H4 (cell line): ENCODE measurements at places on chromosomes 6 and 20.
A peak's percentile ranks its signal among the peaks of the same experiment; 100 is the strongest.

DNA sequence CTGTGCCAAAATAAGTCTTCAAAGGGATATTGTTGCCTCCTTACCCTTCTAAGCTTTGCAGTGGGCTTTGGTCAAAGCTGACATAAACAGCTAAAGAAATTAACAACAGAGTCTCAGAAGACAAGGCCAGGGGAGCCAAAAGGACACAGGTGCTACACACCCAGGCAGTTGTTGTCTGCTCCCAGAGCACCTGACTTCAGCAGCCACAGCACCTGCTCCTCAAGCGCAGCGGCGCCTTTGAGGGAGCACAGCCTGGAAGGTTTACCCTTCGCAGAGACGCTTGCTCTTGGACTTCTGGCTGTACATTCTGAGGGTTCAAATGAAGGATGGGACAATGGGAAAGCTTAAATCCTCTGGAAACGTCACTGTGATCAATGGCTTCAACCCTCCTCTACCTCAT is 16.6 kb downstream of the B4GALT5 start:
- DNase-seq: no peak

DNA sequence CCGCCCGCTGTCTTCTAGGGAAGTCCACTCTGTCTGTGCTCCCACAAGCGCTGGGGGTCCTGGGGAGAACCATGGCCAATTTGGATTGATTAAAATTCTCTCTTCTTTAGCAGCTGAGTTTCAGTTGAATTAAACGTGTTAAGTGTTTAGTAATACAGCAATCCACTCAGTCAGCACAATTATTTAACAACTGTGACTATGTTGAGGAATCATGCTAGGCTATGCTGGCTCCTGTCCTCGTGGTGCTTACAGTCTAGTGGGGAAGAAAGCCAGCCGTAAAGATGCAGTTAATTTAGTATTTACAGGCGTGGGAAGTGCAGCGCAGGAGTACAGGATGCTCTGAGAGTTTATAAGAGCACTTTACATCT is 88.9 kb upstream of the FOXP4 start:
- no peak for DNase-seq

DNA sequence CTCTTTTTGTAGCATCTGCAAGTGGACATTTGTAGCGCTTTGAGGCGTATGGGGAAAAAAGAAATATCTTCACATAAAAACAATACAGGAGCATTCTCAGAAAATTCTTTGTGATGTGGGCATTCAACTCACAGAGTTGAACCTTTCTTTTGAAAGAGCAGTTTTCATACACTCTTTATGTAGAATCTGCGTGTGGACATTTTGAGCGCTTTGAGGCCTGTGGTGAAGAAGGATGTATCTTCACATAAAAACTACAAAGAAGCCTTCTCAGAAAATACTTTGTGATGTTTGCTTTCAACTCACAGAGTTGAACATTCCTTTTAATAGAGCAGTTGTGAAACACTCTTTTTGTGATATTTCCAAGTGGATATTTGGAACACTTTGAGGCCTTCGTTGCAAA is 598.4 kb upstream of the ZNF337 start:
- no peak for DNase-seq

DNA sequence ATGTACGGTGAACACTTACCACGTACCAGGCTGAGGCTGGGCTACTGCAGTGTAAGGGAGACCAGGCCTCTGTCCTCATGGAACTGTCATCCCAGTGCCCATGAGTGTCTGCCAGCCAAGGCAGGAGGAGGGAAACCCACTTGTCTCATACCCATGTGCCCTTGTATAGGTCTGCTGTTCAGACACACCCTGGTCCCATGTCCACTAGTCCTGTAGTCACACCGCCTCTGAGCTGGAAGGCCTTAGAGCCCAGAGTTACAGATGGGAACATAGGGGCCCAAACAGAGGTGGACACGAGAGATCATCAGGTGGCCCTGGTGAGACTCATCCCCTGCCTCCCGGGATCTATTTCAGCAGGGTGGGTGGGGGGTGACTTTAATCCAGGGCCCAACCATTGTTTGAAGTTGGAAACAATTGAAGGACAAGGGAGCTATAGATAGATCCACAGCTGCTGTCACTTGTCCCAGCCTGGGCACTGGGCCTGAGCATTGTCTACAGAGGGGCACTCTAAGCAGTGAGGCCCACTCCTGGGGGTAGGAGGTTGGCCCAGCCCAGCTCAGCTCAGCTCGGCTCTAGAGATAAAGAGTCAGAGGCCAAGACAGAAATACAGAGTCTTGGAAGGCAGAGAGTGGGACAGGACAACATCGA is 14.6 kb downstream of the MYH7B start:
- DNase-seq: no peak

DNA sequence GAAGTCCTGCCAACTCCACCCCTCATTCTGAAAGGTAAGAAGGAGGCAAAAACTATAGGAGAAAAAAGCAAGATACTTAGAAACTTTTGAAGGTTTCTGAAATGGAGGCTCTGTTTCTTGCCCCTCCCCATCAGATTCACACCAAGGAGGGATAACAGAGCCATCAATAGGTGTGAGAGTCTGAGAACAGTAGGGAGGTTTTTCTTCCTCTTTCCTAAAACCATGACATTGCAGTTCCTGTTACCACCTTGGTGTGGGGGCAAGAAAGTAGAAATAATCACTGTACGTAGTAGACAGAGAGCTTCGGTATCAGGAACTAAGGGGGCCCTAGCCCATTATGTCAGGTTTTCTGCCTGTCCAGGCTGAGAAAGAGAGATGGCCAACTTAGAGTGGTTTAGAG is 333.3 kb upstream of the SYNCRIP start:
- DNase-seq: no peak

DNA sequence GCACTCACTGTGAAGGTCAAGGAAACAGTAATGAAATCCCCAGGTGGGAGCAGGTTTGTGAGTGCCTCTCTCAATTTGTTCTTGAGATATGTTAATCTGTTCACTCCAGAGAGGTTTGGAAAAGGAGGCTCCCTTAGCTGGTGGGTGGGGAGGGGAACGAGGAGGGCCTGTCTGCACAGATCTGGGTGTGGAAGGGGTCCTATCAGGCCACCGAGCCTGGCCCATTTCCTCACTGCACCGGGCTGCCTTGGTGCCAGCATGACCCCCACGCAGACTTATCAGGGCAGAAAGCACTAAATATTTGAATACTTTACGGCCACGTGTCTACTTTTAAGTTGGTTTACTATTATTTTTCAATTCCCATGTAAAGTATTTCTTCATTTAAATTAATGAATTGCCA is 8.3 kb downstream of the AGPAT4 start:
- no peak for DNase-seq

DNA sequence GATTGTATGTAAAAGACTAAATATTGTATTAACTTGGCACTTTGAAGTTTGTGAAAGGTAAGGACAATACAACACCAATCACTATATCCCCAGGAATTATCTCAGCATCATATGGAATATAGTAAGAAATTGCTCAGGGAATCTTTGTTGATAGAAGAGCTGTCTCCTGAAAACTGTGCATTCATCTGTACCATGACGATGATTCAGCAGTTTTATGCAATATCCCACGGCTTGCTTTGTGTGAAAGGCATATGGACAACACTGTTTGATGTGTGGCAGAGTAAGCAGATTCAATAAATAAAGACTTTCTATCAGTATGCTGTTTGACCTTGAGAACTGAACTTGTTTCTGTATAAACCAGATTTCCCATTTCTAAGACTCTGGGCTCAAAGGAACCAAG is 147.5 kb upstream of the PLN start:
- no peak for DNase-seq

DNA sequence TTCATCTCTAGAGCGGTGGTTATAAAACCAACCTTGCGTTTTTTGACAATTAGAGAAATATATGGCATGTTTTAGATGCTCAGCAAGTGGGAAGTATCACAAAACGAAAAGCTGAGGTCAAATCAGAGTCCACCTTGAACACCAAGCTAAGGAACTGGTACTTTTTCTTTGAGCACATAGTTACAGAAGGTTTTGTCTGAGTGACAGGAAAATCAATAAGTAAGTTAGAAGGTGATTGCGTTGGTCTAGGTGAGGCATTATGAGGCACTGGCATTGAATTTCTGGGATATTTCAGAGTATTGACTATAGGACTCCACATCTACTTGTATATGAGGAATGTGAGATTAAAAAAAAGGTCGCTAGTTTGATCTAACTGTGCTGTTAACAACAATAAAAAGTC is 597 bp upstream of the HINT3 start:
- no peak for DNase-seq

GRCh38 chr6:126531286-126531685 is 191.4 kb downstream of the CENPW start:
- no peak for DNase-seq

- no peak for DNase-seq
Measured at GRCh38 chr6:154872542-154873114, 122.5 kb upstream of the TIAM2 start.

DNA sequence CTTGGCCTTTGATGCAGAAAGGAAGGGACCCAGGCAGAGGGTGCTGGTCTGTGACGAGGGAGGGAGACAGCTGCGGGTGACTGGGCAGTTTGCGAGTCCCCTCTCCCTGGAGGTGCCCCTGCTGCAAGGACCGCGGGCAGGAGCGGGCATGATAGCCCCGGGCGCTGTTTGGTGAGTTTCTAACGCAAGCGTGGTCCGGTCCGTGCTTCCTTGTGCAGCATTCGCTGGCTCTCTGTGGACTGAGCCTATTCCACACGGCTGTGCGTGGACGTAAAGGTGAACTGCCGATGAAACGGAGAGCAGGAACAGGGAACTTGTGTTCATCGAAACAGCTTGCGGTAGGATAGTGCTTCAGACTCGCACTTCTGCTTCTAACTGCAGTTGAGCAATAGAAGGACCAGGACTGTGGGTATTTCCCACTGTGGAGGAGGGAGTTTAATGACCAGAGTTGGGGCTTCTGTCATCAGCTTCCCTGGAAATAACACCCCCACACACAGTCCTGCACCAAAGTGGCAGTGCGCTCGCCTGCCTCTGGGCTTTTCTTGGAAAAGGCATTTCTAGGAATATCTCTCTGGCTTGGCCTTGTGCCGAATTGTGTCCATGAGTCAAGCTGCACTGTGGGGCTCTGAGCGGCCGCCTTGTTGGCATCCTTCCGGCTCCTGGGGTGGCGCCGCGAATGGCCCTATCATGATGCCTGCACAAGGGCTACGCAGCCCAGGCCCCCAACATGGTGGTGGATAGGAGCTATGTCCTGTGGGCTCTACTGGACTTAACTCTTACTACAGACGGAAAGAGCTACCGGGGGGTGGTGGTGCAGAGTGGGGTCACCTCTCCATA is 48.9 kb downstream of the DUSP22 start:
- DNase-seq: peak; percentile 56

DNA sequence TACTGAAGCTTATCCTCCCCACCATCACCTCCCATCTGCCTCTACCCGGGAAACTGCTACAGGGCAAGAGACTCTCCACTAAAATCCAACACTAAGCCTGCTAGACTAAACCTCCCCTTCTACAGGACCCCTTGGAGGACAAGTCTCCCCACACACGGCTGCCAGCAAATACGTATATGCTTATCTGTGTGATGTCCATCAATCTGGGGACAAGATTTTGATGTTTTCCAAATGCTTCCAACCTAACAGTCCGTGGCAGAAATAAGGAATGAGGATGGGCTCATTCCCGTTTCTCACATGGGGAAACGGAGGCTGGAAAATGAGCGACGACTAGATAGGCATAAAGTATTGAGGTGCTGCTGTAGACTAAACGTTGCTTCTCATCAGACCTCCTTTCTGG is 1.8 kb downstream of the KCNK5 start:
- no peak for DNase-seq

GRCh38 chr20:45070932-45071632 is 29.8 kb downstream of the KCNS1 start:
- DNase-seq: no peak

GRCh38 chr6:76422511-76423213 is 350.2 kb upstream of the IMPG1 start:
- DNase-seq: no peak

GRCh38 chr6:32637219-32637880 is at the start of gene HLA-DQA1:
HLA-DQA1 (plus strand) TSS chr6:32637406; CDS start chr6:32637459, 53 bp downstream.
- no peak for DNase-seq

GRCh38 chr6:28322661-28323060 is 13.3 kb downstream of the ZSCAN31 start:
- DNase-seq: no peak

DNA sequence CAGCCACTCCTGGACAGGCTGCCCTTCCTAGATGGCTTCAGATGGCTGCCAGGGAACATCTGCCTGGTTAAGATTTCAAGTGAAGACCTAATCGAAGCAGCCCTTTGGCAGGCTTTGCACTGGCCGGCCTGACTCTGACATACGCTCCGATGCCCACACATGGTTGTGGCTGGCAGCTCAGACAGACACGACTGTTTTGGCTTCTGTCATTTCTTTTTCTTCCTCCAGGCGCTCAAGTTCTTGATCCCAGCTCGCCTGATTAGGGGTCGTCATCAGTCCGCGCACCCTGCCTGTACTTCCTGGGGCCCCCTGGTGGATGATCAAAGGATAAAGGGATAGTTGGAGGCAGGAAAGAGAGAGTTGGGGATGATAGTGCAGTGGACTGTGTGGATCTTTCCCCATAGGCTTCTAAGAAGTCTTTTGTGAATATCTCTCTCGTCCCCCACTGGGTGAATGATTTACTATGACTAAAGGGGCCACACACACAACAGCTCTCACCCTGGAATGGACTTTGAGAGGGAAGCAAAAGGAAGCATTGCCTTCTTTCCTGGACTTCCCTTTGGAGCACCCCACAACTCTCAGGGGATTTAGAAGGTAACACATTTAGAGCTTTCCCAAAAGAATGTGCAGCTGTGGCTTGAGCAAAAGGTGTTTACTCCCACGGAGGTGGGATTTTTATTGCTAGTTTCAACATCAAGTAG is 21.4 kb upstream of the TRAM2 start:
- peak; percentile 80 for DNase-seq

DNA sequence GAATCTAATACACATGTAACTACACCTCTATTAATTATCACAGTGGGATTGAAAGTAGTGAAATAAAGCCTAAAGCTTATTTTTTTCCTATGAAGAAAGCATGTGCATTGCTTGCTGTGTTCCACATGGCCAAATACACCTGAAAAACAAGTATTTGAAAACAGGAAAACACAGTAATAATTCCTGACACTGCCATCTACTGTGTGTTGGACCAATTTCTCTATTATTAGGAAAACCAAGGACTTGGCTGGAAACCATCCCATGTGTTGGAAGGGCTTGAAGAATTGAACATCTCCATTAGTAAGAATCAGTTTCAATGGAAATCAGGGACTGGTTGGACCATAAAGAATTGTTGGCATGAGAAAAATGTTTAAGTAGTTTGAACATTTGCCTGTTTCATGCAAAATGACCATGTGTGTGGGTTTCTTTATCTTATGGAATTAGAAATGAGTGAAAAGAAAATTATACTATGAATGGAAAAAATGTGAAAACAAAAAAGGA is 124.1 kb downstream of the PHF3 start:
- no peak for DNase-seq

DNA sequence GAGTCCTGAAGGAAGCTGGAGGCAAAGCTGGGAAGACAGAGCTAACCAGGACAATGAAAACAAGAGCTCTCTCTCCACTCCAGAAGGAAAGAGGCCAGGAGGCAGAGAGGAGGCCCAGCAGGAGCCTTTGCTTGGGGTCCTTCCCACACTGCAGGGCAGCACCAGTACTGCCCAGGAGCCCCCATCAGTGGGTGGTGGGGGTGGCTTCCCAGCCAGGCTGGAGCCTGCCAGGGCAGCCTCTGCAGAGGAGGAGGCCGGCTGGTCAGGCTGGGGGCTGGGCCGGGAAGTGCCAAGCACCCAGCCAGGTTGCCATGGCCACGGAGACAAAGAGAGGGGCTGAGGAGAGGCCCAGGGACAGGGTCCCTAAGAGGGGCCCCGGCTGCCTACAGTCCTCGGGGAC is 33.4 kb downstream of the PREX1 start:
- DNase-seq: no peak

GRCh38 chr6:49966334-49966733 is 2.4 kb upstream of the DEFB114 start:
- DNase-seq: no peak
